ENCODE measurements at places on chromosomes 2 and 18.

- no peak for DNase-seq
These were observed 655.9 kb downstream of the GALR1 start for GRCh38 chr18:77905449-77906055.

- peak; percentile 77 for DNase-seq
These were observed 1.5 kb downstream of the DLX2 start for GRCh38 chr2:172100935-172101820.

- DNase-seq = no peak
These were observed 28.6 kb upstream of the NEMP2 start for GRCh38 chr2:190563109-190563508.

- DNase-seq = no peak
These were observed 90.0 kb downstream of the CRACDL start for GRCh38 chr2:98846041-98846440.

DNA sequence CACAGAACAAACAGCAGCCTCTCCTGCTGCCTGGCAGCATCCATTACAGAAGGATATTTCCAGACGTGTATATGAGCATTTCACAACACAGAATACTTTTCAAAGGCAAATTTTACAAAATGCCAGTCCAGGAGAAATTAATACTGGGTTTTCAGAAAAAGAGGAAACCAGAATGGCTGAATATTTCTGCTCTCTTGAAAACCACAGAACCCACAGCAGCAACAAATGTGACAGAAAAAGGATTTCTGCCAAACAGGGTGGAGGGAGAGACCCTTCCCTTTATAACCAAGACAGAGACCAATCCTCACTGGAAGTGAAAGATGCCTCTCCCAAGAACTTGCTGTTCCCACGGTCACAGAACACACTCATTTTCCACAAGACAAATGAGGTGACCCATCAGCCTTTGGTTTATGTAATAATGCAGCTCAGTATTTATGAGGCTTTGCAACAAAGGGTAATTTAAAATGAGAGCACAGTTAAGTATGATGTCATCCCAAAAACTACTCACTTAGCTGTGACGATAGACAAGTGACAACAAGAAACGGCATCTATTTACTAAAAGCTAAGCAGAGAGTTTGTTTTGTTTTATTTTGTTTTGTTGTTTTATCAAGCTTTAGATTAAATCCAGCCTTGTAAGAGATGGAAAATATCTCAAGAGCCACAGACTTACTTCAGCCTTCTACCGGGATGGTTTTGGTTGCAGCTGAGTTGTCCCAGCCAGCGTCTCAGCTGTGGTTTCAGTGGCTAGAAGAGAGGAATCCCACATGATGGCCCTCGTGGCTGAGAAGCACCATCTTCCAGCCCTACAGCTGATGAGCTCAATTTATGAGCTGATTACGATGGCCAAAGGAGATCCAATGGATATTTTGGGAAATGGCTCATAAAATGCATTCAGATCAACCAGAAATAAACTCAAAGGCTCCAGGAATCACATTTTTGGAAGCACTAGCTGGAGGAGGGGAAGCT, 249.3 kb upstream of the AGAP1 start:
- DNase-seq = peak; percentile 79

GRCh38 chr2:132479155-132479554, 62.5 kb downstream of the GPR39 start:
- DNase-seq = no peak

DNA sequence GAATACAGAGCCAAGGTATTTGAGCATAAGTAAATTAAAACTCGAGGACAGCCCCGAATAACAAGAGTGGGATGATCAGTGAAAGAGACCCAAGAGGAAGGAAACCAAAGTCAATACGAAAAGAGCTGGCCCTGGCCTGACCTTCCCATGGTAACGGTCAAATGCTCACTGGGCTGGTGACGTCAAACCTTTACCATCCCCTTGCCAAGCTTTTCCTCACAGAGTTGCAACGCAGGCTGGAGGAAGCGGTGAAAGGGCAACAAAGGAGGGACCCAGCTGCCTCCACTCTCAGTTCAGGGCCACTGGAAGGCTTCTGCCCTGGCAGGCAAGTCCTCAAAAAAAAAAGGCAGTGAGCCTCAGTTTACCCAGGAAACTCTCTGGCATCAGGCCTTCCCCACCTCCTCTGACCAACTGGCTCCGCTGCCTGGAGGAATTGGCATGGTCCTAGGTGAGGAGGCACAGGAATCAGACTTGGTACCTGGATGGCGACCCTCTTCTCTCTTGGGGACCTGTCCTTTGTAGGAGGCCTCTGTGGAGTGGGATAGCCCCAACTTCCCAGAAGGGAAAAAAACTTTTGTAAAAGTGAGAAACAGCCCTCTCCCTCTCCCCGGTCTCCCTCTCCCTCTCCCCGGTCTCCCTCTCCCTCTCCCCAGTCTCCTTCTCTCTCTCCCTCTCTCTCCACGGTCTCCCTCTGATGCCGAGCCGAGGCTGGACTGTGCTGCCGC, 212.4 kb downstream of the ANAPC1 start:
- DNase-seq = peak; percentile 70

DNA sequence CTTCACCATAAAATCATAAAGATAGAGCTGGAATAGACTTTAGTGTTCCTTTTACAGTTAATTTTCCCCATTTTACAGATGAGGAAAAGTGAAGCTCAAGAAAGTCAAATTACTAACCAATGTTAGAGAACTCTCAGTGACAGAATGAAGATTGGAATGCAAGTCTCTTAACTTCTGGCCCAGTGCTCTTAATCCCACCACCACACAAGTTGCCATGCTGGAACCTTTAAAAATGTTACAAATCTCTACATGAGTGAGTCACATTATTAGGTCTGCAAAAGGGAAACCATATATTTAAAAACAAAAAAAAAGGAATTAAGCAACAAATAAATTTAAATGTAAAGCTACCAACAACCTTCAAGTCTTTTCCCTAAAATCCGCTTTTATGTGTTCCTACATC, 3.5 kb downstream of the NCKAP1 start:
- no peak for DNase-seq

DNA sequence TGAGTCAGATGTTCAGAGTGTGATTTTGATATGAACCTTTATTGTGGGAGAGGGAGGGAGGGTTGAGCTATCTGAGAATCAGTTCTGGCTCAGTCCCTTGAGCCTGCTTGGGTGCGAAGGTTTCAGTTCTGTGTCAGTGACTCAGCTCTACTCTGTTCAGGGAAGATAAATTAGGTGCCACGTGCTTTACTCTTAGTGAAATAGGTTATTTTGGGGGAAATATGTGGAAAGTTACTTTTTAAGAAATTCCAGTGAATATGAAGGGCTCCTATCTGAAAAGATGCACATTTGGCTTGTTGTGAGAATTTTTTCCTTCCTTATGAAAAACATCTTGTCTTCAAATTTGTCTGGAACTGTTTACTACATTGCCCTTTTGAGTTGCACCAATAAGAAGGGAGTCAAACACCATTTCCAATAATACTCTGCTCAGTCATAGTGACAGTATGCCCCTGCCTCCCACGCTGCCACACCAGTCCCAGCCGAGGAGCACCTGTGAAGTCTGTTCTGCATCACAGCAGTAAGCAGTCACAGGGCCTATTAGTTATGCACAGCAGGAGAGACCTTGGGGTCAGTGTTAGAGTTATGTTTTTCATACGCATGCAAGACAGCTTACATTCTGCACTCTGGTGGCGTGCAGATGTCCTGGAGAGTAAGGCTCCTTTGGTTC, 32.8 kb upstream of the DNAH7 start:
- no peak for DNase-seq

DNA sequence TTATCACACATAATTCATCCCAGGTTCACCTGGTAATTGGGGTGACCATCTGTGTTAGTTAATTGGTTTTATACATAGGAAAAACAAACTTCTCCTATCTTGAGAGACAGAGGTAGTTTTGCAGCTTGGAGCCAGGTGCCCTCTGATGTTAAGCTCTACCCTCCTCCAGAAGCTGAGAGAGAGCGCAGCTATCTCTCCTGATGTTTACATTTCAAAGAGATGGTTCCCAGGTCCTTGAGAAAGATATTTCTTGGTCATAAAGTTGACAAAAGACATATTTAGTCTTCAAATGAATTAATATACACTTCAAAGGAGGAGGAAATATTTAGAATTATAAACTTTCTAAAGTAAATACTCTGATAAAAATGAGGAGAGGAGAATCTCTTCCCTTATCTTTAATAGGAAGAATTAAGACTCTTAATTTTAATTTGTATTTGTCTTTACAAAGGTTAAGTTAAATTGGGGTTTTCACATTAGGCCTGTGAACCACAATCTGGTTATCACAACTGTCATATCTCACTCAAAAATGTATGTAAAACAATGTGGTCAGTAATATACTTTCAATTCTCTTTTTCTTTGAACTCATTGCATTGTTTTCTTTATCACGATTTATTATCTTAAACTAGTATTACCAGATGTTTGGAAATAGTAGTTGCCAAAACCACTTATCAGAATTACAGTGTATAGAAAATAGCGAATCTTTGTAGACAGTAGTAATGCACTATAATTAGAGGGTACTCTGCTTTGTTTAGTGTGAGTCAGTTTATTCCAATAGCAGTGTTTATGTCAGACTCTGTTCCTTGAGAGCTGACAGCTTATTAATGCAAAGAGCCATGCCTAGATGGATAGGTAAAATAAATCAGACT, 26.8 kb downstream of the SERPINB4 start:
- no peak for DNase-seq

GRCh38 chr18:59916746-59917145, 16.9 kb downstream of the PMAIP1 start:
- DNase-seq = no peak

GRCh38 chr2:199943373-199943772, 11.9 kb downstream of the TYW5 start:
- no peak for DNase-seq

- no peak for DNase-seq
These were observed 338.9 kb downstream of the CCDC85A start for GRCh38 chr2:56522605-56523089.

GRCh38 chr2:173323371-173323770, 31.3 kb upstream of the CDCA7 start:
- no peak for DNase-seq

DNA sequence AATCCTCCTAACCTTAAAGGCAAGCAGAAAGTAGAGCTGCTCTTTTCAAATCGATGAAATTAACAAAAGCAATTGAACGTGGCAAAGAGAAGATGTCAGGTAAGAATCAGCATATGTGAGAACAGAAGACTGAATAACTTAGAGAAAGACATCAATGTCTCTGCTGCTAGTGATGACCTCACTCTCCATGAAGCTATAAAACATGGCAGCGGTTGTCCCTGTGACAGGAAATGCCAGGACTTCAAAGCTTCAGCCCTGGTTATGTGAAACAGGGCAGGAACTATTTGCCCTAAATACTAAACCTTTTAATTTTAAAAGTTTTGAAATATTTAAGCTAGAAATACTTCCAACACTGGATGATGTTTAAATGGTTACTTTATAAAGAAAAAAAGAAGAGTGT, 383.7 kb downstream of the XIRP2 start:
- no peak for DNase-seq

- DNase-seq = no peak
These were observed 136.1 kb downstream of the GCA start for GRCh38 chr2:162480067-162480466.

- no peak for DNase-seq
These were observed 65.2 kb downstream of the ZEB2 start for GRCh38 chr2:144454466-144455287.

DNA sequence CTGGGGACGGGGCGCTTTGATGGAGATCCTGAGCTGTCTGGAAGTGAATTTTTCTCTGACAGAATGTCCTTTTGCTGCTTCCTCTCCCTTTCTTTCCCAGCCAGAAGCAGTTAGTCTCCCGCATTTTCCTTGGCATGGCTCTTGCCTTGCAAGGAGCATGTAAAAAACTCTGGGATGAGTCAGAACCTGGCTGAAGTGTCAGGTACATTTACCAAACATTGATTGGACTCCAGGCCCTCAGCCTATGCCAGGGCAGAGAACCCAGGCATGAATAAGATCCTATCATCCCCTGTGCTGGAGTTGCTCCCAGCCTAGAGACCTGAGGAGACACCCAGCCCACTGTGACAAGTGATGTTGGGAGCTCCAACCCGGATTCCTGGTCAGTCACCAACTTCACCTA, 21.6 kb downstream of the STON1 start:
- DNase-seq = no peak

DNA sequence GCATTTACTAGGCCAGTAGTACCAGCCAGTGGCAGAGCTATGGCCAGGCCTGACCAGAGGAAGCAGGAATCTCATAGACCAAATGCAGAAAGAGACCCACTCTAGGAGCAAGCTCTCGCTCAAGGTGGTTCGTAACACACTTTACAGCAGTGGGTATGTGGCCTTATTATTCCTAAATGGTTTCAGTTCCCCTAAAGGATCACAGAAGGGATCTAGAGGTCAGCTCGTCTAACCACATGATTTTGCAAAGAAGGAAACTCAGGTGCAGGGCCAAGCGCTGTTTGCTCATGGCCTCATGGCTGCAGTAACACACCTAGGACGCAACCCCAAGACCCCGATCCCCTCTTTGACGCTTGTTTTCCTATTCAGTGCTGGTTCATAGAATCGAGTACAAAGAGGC, 65.5 kb upstream of the ATG16L1 start:
- DNase-seq = no peak

DNA sequence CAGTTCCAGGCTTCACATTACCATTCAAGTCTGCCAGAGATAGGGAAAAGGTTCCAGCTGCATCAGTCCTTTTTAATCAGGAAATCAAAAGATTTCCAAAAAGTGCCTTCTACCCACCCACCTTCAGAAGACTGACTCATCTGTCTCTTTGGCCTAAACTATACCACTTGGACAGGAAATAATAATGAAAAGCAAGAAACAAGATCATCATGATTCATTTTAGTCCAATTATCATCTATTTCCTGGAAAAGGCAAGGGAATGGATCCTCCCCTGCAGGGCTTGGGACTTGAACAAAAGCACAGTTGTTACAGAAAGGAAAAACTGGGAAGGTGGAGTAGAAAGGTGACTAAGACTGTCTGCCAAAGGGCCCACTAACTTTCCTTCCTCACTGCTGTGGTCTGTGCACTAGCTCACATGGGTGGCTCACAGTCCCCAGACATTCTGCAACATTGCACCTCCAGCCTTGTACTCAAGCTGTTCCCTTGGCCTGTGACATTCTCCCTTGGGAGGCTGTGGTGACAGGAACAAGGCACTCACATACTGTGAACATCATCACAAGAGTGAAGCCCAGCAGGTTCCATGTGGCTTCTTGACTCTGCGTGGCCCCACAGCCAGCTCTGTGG, 75.3 kb downstream of the VSNL1 start:
- DNase-seq = no peak

DNA sequence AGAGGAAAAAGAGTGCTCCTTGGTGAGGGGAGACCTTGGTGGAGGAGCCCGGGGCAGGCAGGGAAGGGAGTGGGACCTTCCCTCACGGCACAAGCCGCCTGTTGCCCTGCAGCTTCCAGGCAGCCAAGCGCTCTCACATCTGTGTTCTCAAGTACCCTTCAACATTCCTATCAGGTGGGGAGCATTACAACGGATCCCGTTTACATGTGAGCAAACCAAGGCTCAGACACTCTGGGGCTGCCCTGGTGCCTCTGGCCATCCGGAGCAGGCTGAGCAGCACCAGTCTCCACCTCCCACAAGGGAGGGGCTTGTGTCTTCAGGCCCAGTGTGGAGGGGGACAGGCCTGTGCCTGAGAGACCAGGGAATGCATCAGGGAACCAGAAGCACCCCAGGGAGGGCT, 57.9 kb downstream of the AQP12A start:
- DNase-seq = no peak

GRCh38 chr18:78972930-78973331, 6.7 kb upstream of the SALL3 start:
- no peak for DNase-seq

- DNase-seq = no peak
These were observed 132.1 kb upstream of the HAAO start for GRCh38 chr2:42924418-42924886.

All from esophagus muscularis mucosa (tissue), 4 donors.